ENCODE measurements at places on chromosomes 16 and 17.

GRCh38 chr16:54545854-54546511, 259.4 kb upstream of the IRX3 start:
- DNase-seq, result no peak

DNA sequence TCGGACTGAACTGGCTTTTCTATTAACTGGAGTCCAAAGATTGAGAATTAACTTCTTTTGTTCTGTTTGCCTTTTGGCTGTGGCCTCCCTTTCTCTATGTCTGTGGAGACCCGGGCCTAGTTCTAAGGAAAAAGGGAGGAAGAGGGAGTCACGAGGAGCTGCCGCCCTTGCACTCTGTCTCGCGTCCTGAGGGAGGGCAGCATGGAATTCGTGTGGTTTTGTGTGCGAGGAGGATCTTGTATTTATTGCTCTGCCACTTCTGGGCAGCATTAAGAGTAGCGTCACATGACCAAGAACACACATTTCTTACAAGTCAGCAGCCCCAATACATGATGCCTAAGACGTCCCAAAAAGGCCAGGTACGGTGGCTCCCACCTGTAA, 23.6 kb downstream of the METTL22 start:
- no peak for DNase-seq

DNA sequence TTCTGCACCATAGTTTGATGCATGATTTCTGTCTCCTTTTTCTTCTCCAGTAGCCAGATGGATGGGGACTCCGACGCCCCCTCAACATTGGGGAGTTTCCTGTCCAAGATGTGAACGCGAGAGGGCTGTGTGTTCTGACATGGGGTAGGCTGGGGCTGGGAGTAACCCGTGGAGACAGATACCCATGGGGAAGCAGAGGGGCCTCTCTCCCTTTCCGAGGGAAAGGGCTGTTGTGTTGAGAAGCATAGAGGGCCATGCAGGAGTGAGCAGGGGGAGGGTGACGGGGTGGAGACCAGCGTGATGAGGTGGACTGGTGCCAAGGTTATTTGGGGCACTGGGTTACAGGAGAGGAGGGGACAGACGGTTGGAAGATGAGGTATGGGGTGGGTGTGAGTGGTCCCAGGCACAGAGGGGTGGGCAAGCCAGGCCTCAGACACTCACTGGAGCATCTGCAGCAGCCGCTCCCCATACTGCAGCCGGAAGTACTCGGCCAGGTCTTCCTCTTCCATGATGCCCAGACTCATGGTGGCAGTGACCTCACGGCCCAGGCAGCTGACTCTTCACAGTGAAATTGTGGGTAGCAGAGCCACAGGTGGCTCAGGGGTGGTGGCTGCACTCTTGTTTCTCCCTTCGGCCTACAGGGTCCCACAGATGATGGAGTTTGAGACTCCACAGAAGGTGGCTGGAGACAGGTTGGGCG, 400 bp downstream of the CCDC42 start:
- no peak for DNase-seq

DNA sequence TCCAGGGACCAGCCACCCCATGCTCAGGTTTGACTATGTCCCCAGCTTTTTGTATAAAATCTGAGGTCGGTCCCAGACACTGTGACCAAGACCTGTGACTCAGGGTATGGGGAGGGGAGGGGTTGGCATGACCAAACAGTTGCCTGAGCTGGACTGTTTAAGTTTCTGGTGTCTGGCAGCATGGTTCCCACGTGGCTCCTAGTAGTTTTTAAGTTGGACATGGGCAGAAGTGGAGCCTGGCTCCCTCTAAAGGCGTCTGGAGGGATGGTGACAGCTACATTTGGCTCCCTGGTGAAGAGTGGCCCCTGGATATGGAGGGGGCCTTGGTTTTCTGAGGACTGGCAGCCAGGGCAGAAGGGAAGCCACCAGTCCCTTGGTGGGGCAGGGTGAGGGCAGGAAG, 7.9 kb downstream of the SMCR8 start:
- peak; percentile 55 for DNase-seq

DNA sequence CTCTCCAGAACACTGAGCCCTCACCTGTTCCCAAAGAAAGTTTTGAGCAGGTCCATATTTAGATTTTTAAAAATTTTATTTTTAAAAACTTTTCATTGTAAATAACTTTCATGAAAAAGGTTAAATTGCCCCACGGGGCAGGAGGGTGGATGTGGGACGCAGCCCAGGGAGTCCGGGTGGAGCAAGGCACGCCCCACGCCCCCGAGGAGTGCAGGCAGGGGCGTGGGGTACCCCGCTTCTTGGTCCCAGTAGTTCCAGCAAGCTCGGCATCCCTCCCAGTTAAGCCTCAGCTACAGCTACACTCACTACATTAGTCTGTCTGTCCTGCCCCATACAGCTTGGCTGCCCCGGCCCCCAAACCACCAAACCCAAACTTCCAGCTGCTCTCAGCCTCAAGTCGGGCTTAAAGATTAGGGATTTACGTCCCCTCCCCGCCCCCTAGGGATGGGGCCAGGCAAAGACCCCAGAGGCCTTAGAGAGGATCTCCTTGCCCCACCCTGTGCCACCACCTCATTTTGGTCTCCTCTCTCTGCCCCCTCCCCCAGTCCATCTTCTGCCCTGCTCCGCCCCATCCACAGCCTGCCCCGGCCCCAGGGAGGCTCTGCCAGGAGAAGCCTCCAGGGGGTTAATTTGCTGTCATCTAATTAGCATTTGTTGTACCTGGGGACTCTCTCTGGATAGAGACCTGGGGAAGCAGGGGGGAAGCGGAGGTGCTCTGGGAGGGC, 4.6 kb downstream of the FOXJ1 start:
- DNase-seq, result no peak

DNA sequence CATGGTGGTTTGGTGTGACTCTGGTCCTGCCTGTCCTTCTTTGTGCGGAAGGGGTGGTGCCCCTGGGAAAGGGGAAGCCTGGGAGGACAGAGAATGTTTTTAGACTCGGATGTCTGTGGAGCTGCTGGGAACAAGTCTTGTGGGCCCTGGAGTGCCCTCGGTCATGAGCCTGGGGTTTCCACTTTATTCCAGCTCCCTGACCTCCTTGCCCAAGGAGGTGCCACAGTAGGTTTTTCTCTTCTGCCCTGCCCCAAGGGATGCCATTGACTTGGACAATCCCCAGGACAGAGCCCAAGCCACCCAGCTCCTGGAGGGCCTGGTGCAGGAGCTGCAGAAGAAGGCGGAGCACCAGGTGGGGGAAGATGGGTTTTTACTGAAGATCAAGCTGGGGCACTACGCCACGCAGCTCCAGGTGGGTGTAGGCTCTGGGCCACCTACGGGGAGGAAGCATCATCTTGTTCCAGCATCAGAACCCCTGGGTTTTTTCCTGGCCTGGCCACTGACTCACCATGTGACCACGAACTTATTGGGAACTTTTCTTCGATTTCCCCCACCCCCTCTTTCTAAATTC, 1.4 kb downstream of the STAT5A start:
- peak; percentile 54 for DNase-seq

- DNase-seq, result no peak
Measured at GRCh38 chr17:79248843-79249493, 174.3 kb downstream of the ENGASE start.

GRCh38 chr16:76910931-76911330, 280.1 kb upstream of the MON1B start:
- DNase-seq, result no peak

GRCh38 chr17:28255616-28256015, 63.4 kb upstream of the TMEM97 start:
- DNase-seq, result no peak

- peak; percentile 50 for DNase-seq
Measured at GRCh38 chr16:71826533-71827017, 17.9 kb upstream of the AP1G1 start.

GRCh38 chr16:85103114-85104079, 8.9 kb downstream of the CIBAR2 start:
- no peak for DNase-seq

DNA sequence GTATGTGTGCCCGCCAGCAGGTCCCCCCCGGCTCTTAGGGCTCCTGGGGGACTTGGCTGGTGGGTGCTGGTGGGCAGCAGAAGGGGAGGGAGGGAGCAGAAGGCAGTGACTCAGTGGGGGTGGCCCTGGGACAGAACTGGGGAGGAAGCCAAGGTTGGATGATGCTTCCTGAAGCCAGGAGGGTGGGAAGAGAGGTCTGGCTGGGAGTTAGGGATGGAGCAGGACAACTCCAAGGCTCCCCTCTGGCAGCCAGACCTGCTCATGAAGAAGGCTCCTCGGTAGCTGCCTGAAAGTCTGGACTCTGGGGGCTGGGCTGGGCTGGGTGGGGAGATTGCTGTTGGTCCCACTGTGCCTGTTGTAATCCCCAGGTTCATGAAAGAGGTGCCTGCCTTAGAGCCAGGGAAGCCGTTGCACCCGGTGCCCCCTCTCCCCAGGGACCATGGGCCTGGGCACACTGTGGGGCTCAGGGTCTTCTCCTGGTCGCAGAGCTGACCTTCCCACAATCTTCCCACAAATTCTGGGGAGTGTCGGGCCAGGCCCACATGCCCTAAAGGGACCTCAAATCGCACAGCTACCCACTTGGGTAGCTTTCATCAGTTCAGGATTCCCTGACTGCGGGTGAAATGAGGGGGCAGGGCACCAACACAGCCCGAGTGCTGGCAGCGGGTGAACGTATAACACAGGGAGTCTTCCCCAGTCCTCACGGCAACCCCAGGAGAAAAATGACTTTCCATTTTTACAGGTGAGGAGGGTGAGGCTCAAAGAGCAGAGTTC, 1.1 kb upstream of the PLEKHG4 start:
- DNase-seq, result no peak

GRCh38 chr16:13414154-13414553, 505.8 kb upstream of the ERCC4 start:
- no peak for DNase-seq

GRCh38 chr17:51951741-51952140, 206.8 kb downstream of the CA10 start:
- no peak for DNase-seq

DNA sequence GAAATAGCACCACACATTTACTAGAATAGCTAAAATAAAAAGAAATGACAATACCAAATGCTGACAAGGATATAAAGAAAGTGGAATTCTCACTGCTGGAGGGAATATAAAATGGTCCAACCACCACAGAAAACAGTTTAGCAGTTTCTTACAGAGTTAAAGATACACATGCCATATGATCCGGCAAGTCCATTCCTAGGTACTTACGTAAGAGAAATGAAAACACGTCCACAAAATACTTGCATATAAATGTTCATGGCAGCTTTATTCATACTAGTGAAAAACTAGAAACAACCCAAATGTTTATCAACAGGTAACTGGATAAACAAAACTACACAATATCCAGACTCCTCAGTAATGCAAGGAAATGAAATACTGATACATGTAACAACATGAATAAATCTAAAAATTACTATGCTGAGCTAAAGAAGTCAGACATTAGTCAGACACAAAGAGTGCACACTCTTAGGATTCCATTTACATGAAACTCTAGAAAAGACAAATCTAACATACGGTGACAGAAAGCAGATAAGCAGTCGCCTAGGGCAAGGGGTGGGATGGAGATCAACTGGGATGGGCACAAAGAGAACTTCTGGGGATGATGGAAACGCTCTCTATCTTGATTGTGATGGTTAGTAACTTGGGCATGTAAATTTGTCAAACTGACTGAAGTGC, 76.4 kb downstream of the SMG6 start:
- DNase-seq, result no peak

DNA sequence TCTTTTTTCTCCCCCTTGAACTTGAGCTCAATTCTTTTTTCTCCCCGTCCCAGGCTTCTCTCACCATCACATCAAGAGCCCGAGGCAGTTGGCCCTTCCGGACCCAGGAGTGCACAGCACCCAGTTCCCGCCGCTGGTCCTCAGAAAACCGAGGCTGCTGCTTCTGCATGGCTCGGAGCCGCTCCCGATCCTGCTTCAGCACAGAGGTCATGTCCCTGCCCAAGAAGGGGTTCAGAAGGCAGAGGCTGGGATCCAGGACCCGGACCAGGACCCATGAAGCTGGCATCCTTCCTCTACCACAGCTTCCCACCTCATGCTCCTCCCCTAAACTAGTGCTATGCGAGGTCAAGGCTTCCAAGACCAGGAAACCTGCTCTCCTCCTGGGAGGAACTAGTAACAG, 10.5 kb downstream of the PER1 start:
- no peak for DNase-seq
